Naive thymus-derived CD8-positive, alpha-beta T cell (primary cell): ENCODE measurements at places on chromosomes 12 and 14.

- no peak for DNase-seq
Observed at GRCh38 chr12:112375105-112375504, 7.1 kb downstream of the HECTD4 start.

GRCh38 chr14:101937926-101938767 is 26.2 kb upstream of the DYNC1H1 start:
- DNase-seq, result no peak

DNA sequence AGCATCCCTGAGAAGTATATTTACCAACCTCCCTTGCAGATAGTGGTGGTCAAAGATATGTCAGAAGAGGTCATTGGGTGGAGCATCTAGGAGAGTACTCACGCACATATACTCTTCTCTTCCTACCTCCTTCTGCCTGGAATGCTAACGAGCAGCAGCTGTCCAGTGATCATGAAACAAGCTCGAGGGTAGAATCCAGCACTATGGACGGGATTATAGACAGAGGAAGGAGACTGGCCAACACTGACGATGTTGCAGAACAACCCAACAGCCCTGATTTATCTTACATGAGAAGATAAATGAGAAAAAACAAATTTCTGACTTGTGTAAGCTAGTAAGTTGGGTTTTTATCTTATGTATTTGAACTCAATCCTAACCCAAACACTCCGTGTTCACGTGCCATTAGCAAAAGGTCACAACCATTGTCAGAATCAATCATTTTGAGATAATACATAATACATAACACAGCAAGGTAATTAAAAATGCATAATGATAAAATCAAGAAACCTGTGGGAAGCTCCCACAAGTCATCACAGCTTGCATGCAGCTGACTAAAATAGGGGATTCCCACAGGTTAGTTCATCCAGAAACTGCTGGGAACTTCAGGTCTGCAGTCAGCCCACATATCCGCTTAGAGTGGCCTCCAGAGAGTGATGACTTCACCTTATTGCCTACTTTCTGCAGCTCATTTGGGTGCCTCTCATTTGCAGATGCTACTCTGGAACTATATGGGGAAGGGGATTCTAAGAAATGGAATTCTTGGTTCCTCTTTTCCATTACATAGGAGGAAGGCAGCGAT is 36.3 kb upstream of the STK38L start:
- no peak for DNase-seq

GRCh38 chr14:49306152-49306751 is 279.9 kb downstream of the RPS29 start:
- no peak for DNase-seq

GRCh38 chr12:71558445-71558844 is 105.2 kb downstream of the ZFC3H1 start:
- DNase-seq, result no peak

- DNase-seq, result no peak
Observed at GRCh38 chr12:25853316-25854095, 105.0 kb upstream of the RASSF8 start.

GRCh38 chr12:112686373-112686772 is 105.2 kb upstream of the RPH3A start:
- no peak for DNase-seq

DNA sequence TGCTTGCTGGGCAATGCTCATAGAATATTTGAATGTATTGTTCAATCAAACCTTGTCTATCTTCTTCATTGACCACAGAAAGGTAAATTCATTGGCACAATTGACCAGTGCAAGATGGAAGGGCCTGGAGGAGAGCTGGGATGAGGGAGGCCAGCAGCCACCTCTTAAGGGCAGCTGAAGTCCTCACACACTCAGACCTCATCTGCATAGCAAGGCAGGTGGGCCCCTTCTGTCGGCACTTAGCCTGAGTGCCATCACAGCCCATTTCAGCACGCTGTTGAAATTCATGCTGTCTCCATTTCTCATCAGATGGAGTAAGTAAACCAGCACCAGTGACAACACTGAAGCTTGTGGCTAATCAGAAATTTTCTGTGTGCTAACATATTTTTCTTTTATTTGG is 25.4 kb upstream of the HMGA2 start:
- DNase-seq, result no peak

- DNase-seq, result peak; percentile 13
Observed at GRCh38 chr12:124727264-124727800, 136.3 kb downstream of the SCARB1 start.

DNA sequence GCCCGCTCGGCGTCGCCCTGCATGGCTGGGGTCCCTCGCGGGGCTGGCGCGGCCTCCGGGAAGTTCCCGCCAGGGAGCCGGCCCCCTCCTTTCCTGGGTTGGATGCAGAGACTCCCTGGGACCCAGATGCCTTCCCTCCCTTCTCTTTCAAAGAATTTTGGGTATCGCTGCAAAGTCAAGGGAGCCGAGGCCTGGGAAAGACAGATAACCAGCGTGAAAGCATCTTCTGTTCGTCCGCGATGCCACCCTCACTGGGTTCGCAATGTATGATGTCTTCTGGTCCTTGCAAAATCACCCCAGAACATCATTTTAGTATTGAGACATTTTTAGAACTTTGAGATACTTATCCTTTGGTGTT is 451 bp downstream of the IRAK3 start:
- no peak for DNase-seq

- no peak for DNase-seq
Observed at GRCh38 chr14:68384335-68384734, 408.5 kb downstream of the ZFP36L1 start.

- DNase-seq, result no peak
Observed at GRCh38 chr14:90387206-90387760, 9.5 kb upstream of the CALM1 start.

DNA sequence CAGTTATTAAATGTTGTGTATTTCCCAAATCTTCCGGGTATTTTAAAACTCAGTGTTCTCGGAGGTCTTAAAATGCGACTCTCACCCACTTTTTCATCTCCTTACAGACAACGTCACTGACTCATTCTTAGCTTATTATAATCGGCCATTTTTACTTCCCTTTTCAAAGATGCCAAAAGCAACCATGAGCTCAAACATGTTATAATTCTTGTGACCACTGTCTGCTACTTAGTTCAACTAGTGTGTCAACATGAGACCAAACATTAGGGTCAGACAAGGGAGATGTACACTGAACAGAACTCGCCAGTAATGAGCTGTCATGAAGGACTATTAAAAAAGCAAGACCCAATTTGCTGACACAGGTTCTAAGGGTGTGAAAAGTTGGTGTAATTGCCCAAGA is 4.2 kb upstream of the GRIP1 start:
- DNase-seq, result no peak

- no peak for DNase-seq
Observed at GRCh38 chr12:132635076-132635955, 16.7 kb downstream of the P2RX2 start.

DNA sequence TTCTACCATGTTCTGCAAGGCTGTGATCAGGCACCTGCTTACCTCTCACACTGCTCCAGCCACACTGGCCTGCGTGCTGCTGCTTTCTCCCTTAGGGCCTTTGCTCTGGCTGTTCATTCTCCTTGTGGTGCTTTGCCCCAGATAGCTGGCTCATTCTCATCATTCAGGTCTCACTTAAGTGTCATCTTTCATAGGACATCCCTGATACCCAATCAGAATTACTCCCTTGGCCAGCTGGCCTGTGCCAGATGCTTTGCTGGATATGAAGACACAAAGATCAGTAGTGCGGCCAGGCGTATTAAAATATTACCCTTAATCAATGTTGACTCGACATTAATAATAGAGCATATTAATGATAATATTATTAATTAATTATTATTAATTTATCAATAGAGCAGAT is 143.8 kb upstream of the FGD4 start:
- no peak for DNase-seq

DNA sequence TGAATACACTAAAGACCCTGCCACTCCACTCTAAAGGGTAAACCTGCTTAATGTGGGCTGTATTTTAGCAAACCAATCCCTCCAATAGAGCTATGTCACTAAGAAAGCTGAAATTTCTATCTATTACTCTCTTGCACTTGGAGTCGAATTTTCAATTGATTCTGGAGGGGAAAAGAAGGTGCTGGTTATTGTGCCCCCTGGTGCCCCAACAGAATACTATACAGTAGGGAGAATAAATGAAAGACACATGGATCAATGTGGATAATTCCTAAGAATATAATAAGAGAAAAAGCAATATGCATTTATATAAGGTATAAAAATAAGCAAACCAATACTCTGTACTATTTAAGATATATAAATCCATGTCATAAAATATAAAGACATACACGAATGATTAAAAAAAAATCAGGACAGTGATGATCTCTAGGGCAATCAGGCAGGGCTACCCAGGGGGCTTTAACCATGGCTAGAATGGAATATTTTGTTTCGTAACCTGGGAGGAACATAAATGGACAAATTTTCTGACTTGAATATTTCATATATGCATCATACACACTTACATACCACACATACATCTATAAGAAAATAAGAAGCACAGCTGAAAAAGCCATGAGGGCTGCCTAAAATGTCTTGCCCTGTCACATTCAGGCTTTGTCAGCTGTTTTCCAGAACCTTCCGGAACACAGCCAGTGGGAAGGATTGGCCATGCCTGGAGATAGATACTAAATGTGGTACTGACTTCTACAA is 54.4 kb downstream of the EFCAB11 start:
- DNase-seq, result peak; percentile 1

GRCh38 chr14:34693228-34693939 is 21.0 kb downstream of the CFL2 start:
- DNase-seq, result no peak

- DNase-seq, result peak; percentile 13
Observed at GRCh38 chr12:130868412-130868811, 3.5 kb upstream of the RAN start.

DNA sequence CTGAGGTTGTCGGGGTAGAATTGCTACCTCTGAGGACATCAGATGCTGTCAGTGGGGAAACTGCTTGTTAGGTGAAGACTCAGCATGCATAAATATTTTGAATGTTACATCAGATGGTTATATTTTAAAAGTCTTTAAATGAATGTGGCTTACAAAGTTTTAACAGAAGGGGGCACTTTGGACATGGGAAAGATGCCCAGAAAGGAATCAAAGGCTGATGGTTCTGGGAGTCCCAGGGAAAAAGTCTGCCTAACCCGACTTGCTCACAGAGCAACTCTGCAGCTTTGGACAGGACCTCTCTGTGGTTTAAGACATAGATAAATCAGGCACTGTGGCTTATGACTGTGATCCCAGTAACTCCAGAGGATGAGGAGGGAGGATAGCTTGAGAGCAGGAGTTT is 474.9 kb downstream of the ATP23 start:
- DNase-seq, result no peak

- no peak for DNase-seq
Observed at GRCh38 chr14:83309833-83310232, 1776.2 kb upstream of the SEL1L start.

- DNase-seq, result no peak
Observed at GRCh38 chr12:28383368-28383767, 193.1 kb downstream of the CCDC91 start.

- no peak for DNase-seq
Observed at GRCh38 chr12:120242275-120242799, 23.2 kb downstream of the PXN start.

GRCh38 chr14:79705126-79705894 is 506.0 kb downstream of the DIO2 start:
- DNase-seq, result no peak

GRCh38 chr12:90951432-90952105 is 3.4 kb downstream of the CCER1 start:
- no peak for DNase-seq

- peak; percentile 55 for DNase-seq
Observed at GRCh38 chr12:49055978-49056754, 4.4 kb downstream of the KMT2D start.

GRCh38 chr12:115013236-115013981 is 329.4 kb upstream of the TBX3 start:
- DNase-seq, result no peak

DNA sequence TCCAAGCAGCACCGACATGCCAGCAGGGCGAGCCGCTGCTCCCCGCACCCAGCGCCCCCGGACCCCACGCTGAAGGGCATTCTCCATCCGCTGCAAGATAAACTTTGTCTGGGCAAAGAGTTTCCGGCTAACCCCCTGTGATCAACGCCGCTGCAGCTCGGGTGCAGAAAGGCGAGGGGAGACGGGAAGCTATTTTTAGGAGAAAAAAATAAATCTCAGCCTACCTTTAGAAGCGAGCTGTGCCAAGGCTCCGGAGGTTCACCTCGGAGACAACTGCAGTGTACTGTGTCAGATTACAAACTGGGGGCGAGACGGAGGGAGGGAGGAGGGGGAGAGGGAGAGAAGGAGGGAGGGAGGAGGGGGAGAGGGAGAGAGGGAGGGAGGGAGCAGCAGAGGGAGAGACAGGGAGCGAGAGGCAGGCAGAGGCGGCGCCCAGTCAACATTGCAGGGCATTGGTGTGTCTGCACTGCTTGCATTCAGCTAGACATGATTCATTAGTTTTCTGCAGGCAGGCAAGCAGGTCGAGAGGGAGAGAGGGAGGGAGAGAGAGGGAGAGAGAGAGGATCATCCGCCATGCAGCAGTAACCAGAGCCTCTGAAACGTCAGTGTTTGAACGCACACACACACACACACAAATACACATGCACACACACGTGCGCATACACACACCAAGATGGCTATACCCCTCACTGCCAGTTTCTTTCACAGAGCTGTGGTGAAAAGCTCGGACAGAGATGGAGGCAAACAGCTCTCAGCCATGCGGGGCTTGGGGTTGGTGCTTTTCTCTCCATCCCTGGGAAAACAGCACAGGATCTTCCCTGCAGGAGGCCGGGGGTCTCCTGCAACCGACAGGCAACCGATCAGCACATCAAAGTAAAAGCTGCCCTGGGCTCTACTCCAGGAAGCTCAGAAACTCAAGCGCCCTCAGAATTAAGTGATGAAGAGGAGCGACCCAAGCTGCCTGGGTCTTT is at the start of gene RIMBP2:
Gene RIMBP2 (minus strand): TSS at position 302 of the 971 bp plus-strand sequence. CDS start 237,286 bp downstream, outside the sequence.
- DNase-seq, result no peak

DNA sequence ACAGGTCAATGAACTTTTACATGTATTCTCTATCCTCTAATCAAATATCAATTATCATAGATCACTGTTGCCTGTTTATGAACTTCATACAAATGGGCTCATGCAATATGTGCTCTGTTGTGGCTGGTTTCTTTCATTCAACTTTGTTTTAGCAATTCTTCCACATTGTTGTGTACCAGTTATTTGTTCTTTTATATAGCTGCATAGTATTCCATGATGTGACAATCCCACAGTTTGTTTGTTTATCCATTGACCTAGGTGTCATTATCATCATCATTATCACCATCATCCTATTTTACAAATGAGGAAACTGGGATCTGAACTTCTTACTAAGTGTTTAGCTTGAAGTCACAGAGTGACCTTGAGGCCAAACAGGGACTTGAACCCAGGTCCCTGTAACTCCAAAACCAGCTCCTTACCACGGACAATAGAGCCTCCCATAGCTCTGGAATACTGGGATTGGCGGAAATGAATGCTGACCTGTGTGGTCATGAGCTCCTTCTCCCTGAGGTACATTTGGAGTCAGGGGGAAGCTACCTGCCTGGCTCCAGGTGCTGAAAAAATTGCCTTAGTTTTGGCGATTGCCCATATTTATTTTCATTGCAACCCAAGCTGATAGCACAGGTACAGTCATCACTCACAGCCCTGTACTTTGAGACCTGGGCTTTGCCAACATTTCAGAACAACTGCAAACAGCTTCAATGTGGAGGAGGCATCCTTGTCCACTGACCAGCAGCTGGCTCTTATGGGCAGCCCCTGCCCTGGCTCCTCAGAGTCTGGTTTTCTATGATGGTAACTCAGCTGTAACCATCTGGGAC is 9.2 kb downstream of the ZFP36L1 start:
- DNase-seq, result no peak

- DNase-seq, result no peak
Observed at GRCh38 chr12:55703288-55703687, 4.4 kb downstream of the ITGA7 start.

GRCh38 chr12:95269892-95270291 is 52.3 kb downstream of the VEZT start:
- no peak for DNase-seq
